ENCODE measurements at places on chromosomes 1 and 21.
A peak's percentile ranks its signal among the peaks of the same experiment; 100 is the strongest.

- DNase-seq, result no peak
These were observed 22.5 kb downstream of the NSUN4 start for GRCh38 chr1:46363121-46363520.

GRCh38 chr21:34003428-34003827 is 70.0 kb upstream of the MRPS6 start:
- no peak for DNase-seq

- DNase-seq, result peak; percentile 93
These were observed at the start of gene RNPC3 for GRCh38 chr1:103525607-103526507. RNPC3 (plus strand) TSS chr1:103525699; CDS start chr1:103526071, 372 bp downstream.

GRCh38 chr21:42403611-42404231 is at the start of gene UBASH3A:
UBASH3A (plus strand) TSS chr21:42403902; CDS start chr21:42403946, 44 bp downstream.
- DNase-seq, result no peak

DNA sequence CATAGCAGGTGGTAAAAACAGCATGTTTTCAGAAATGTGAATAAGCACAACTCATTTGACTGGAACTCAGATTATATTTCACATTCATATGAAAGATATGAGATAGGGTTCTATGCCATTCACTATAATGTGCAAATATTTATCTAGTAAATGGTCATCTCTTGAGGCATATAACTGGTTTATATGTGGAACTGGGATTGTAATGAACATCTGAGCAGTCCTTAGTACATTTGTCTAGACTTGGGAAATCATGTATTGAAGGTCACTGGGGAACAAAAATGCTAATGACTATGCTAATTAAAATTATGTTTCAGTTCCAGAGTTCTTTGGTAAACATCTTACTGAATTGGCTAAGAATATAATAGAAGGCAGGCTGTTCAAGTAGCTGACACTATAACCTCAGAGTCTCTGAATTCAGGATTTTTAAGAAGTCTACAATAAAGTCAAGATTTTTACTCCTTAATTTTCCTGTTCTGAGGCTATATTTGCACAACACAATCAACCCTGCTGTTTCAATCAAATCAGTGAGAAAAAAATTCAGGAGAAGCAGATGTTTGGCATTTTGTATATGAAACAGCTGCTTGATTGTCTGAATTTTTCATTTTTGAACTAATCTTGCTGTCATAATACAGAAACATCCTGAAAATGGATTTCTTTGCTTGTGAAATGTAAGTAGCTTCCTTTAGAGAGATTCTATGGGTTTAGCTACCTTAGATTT is 244.8 kb upstream of the RGS18 start:
- DNase-seq, result no peak

GRCh38 chr1:6198646-6199297 is 623 bp downstream of the RPL22 start:
- no peak for DNase-seq

- DNase-seq, result peak; percentile 72
These were observed 20.7 kb upstream of the MAPKAPK2 start for GRCh38 chr1:206663832-206664652.

DNA sequence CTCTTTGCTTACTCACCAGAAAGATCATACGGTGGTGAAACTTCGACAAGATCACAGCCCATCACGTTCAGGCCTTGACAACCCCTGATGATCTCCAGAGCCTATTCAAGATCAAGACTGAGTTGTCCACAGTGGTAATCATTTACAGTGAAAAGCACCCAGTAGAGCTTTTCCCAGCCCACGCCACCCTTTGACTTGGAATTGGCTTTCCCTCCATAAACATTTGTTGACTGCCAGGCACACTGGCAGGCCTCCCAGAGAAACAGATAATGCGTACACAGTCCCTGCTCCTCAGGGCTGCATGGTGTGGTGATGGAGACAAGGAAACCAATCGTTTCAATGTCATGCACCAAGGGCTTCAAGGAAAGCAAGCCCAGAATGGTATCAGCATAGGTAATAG is 10.1 kb downstream of the AGMAT start:
- no peak for DNase-seq

DNA sequence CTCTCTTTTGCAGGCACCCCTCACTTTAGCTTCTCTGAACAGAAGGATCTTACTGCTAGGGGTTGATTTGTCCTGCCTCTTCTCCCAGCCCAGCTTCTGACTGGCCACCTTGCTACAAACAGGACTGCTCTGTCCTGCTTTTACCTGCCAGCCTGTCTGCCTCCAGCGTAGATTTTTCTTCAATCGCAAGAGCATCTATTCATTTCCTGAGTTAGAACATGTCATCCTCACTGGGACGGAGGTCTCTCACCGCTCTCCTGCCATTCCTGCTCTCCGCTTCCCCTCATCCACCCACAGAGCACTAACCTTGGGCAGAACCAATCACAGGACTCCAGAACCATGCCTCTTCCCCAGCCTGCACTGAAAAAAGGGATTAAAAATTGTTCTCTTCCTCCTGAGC is 3.5 kb upstream of the ATP1B1 start:
- DNase-seq, result no peak

GRCh38 chr1:62395291-62395690 is 41.6 kb upstream of the USP1 start:
- DNase-seq, result no peak

DNA sequence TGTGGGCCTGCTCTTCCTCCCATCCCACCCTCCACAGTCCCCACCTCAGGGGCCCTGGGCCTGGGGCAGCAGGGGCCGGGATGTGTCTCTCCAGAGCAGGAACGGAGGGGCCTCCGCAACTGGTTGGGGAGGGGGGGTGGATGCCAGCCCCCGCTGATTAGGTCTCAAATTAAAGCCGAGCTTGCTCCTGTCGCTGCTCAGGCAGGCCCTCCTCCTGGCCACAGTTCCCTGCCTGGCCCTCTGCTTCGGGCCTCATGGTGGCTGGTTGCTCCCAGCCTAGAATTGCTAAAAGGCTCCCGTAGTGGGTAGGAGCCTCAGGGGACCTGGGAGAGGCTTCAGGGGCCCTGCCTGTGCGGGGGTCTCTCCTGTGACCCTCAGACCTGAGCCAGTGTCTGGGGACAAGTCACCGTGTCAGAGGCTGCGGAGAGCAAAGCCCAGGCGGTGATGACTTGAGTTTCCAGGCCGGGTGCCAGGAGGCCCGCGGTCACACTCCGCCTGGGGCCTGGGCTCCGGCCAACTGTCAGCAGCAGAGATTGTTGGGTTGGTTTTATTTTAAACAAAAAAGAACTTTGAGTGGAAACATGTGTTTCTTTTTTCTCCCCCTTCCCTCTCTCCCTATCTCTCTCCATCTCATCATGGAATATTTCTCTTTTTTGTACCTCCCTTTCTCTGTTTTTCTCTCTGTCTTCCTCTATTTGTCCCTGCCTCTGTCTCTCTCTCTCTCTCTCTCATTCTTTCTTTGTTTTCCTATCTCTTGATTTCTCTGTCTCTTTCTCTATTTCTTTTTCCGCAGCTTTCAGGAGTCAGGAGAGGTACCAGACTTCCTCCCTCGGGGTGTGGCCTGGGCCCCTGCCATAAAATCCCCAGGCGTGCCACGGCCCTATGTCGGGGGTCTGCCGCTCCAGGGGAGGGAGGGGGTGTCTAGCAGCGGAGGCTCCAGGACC is 20.0 kb upstream of the EPHA2 start:
- peak; percentile 90 for DNase-seq

DNA sequence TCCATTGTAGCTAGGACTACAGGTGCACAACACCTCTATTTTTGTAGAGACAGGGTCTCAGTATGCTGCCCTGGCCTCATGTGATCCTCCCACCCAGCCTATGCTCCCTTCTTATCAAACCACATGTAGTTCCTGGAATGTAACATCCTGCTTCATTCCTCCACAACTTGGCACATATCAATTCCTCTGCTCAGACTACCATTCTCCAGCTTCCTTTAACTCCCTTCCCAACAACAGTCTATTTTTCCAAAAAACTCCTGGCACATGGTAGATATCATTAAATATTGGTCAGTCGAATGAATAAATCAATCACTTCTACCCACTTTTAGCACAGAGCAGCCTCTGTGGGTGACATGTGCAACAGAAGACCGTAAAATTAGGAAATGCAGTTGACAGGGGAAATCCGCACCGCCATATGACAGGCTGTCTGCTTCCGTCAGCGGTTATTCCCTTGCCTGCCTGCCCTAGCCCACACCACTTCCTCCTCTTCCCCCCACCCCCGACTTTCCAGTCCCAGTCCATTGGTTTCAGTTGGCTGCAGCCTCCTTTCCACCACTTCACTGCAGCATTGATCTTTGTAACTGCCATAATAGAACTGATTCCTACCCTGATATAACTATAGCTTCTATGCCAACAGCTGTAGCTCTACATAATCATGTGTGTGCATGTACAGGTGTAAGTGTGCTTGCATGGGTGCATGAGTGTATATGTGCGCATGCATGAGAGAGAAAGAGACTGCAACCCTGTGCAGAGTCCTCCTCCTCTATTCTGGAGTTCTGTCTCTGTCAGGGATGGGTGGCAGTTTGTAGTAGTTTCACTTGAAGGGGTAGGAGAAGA is 6.8 kb upstream of the AKR1A1 start:
- DNase-seq, result peak; percentile 59

DNA sequence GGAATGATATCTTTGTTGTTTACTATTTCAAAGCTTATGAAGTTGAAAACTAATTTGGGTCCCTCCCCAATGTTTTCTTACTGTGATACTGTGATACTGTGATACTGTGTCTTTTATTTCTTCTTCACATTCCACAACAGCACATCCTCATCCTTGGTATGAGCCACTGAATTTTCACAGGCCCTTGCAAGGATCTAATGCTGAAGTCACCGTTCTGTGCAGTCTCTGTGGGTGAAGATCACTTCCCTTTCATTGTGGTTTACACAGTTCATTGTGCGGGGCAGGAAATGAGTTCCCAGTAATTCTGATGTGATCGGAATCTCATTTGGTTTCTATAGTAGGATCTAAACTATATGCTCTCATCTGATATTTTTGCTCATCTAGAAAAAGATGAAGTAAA is 32.1 kb upstream of the PAXBP1 start:
- DNase-seq, result no peak

DNA sequence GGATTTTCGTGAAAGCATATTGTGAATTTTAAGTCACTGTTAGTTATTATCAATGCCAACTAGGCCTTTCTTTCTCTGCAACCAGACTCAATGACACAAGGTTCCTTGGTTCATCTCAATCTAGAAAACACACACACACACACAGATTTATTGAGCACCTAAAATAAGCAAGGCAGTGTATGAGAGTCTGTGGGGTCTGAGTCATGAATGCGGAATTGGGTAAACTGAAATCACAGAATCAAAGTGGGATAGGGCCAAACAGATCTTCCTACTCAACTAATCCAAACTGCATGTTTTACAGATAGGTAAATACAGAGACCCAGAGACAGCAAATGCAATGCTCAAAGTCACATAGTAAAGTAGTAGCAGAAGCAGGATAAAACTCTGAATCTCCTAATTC is 48.5 kb upstream of the NRDC start:
- no peak for DNase-seq

DNA sequence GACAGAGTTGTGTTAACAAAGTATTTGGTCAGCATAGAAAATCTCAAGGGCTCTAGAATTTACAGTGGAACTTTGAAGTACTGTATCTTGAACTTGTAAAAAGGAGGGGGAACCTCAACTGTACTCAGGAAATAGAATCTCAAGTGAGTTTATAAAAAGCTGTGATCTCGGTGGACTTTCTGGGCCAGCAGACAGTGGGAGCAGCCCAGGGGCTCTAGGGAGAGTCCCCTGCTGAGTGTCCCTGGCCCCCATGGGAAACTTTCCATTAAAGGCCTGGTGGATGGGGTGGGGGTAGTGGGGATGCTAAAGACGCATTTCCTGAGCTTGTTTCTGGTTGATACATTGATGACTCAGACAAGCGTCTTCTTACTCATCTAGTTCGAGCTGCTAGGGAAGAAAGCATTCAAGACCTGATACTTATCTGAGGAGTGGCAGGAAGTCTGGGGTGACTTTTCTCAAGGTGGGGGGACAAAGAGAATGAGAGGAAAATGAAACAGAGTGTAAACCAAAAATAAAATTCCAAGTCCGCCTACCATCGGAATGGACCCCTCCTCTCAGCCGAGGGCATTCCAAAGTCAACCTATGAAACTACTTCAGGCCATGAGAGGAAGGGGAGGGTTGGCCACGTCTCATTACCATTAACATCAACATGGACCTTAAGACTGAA is 65.5 kb downstream of the NID1 start:
- DNase-seq, result no peak

DNA sequence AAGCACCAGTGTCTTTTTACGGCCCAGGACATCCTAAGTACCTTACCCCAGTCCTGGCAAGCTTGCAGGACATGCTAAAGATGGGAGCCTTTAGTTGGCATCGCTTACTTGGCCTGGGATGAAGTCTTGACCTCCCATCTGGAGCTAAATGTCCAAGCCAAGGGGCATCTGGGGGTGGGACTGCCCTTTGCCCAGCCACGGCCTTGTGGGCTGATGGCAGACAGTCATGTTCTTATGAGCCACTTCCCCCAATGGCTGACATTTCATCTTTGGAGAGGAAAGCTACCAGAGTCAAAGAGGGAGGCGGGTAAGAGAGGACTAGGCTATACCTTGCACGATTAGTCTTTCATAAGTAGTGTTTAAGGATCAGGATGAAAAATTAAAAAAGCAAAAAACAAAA is 32.2 kb downstream of the OPTC start:
- no peak for DNase-seq

- DNase-seq, result no peak
These were observed 37.0 kb upstream of the B3GALT5 start for GRCh38 chr21:39575775-39576174.

- no peak for DNase-seq
These were observed 11.5 kb downstream of the CD58 start for GRCh38 chr1:116559304-116559761.

DNA sequence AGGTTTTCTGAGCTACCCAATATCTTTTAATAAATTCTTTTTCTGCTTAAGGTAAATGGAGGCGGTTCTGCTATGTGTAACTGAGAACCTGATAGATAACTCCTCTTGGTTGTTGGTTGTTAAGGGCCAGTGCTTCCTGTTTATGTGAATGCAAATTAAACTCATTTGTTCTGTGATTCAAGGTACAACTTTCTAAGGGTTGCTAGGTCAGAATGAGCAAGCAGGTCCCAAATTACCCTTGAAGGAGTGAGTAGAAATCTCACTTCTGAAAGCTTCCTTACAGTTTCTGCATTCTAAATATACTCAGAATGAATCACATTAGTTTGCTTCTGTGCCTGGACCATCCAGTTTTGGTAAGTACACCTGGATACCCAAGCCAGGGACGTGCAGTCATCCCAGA is 15.5 kb upstream of the FAM78B start:
- DNase-seq, result no peak

- no peak for DNase-seq
These were observed 52.4 kb downstream of the TOR1AIP2 start for GRCh38 chr1:179825206-179825605.
